Thyroid gland (tissue), 4 donors: ENCODE measurements at places on chromosomes 3 and 15. TPM values are rescaled to one million over a fixed set of nuclear protein-coding genes. Genes with fewer than 3 reads are reported as not detected.

APOD gene
- 313 TPM for total RNA-seq

RUVBL1 gene
- 44.1 TPM for total RNA-seq

PLXND1 gene
- 66.3 TPM for total RNA-seq

GOLGA8A gene
- total RNA-seq = 149 TPM

GRCh38 chr15:70014860-70015490 is 82.7 kb downstream of the TLE3 start:
- H3K36me3 ChIP-seq = no peaks in the 10 kb centered on the region
- no peaks in the 10 kb centered on the region for H3K27me3 ChIP-seq
- H3K4me3 ChIP-seq = no peak overlapping the region
- H3K4me1 ChIP-seq = no peaks in the 10 kb centered on the region
- DNase-seq = no peak
- H3K27ac ChIP-seq = no peak overlapping the region

GRCh38 chr15:44327578-44327977 is 39.1 kb downstream of the GOLM2 start:
- H3K36me3 ChIP-seq = no peaks in the 10 kb centered on the region
- no peak overlapping the region for H3K4me3 ChIP-seq
- no peaks in the 10 kb centered on the region for H3K27me3 ChIP-seq
- DNase-seq = no peak
- H3K4me1 ChIP-seq = no peaks in the 10 kb centered on the region

GRCh38 chr3:96869316-96869715 is 54.9 kb downstream of the EPHA6 start:
- no peak for DNase-seq
- H3K27ac ChIP-seq = no peak overlapping the region
- no peaks in the 10 kb centered on the region for H3K4me1 ChIP-seq
- no peaks in the 10 kb centered on the region for H3K27me3 ChIP-seq
- no peak overlapping the region for H3K4me3 ChIP-seq
- no peaks in the 10 kb centered on the region for H3K36me3 ChIP-seq

GRCh38 chr3:51676102-51676640 is 5.1 kb downstream of the TEX264 start:
- peaks cover 9% of the 10 kb centered on the region for H3K4me1 ChIP-seq
- no peaks in the 10 kb centered on the region for H3K36me3 ChIP-seq
- no peaks in the 10 kb centered on the region for H3K27me3 ChIP-seq
- no peak overlapping the region for H3K4me3 ChIP-seq

DNA sequence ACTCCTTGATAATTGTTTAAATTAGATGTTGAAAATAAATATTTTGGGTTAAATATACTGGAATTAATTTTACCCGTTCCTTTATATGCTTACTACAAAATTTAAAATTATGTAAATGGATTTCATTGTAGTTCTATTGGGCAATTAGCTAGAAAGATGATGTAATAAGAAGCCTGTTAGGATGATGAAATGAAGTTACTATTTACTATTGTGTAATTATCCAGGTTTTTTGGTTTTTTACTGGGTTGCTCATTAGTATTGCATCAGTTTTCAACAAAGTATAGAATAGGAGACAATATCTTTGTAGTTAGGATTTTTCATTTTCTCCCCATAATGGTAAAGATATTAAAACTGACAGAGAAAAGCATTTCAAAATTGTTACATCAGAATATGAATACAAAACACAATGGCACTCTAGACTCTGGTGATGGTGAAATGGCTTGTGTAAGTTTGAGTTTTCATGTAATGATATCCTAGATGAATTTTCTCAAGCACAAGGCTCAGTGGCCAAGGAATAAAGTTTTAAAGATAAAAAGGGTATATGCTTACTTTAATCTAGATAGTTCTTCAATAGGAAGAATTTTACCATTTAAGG is 222.0 kb downstream of the P3H2 start:
- H3K36me3 ChIP-seq = no peaks in the 10 kb centered on the region
- H3K27ac ChIP-seq = no peak overlapping the region
- no peak overlapping the region for H3K4me3 ChIP-seq
- DNase-seq = no peak
- no peaks in the 10 kb centered on the region for H3K27me3 ChIP-seq

DNA sequence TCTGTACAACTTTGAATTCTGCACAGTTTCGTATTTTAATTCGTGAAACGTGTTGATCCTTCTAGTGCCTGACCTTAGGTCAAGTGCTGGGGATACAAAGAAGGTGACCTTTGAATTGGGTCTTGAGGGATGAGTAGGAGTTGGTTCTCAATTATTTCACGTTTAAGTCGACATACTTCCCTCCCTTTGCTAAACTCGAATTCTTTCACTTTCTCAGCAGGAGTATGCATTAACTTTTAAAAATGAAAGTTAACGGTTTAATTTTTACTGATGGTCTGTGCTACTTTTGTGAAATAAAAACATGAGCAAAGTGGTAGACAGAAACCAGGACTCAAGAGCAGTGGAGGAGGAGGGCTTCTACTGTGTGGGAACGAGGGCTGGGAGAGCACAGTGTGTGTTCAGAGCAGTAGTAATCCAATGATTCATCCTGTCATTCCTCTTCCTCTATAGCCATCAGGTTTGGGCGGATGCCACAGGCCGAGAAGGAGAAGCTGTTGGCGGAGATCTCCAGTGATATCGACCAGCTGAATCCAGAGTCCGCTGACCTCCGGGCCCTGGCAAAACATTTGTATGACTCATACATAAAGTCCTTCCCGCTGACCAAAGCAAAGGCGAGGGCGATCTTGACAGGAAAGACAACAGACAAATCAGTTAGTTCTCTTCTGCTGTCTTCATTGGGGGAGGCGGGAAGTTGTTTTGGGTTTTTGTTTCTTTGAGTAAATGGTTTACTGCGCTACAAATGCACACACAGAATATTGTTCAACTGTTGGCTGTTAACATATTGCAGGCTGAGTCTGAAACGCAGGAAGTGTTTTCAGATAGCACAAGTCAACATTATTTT is 78.6 kb upstream of the TSEN2 start:
- H3K27ac ChIP-seq = no peak overlapping the region
- DNase-seq = peak; percentile 56
- no peak overlapping the region for H3K4me3 ChIP-seq
- H3K4me1 ChIP-seq = no peaks in the 10 kb centered on the region

- H3K4me1 ChIP-seq = peaks cover 15% of the 10 kb centered on the region
- H3K27me3 ChIP-seq = no peaks in the 10 kb centered on the region
- no peaks in the 10 kb centered on the region for H3K36me3 ChIP-seq
- no peak overlapping the region for H3K4me3 ChIP-seq
Measured at GRCh38 chr3:43879166-43879565, 188.4 kb downstream of the ABHD5 start.
